Suprapubic skin (tissue), 4 donors: ENCODE measurements at places on chromosomes 2 and 18. TPM values are rescaled to one million over a fixed set of nuclear protein-coding genes. Genes with fewer than 3 reads are reported as not detected.

DNA sequence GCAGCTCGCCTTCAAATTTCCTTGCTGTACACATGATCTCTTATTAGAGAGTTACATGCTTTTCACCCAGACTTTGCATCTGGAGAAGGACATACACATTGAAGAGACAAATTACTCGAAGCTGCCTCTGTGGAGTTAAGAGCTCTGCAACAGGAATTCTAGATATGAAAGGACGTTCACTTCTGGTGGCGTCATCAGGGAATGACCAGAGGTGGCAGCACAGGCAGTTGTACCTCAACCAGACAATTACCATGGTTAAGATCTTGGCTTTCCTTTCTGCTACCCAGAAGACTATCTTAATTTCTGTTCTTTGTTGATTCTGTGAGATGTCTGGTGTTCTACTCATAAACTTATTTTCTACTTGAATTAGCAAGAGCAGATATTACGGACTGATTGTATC is 39.1 kb upstream of the MC4R start:
- no peak for DNase-seq

- DNase-seq: no peak
Observed at GRCh38 chr2:173126819-173127218, 51.2 kb downstream of the MAP3K20 start.

- no peak for DNase-seq
Observed at GRCh38 chr2:99975386-99975785, 167.0 kb downstream of the AFF3 start.

DNA sequence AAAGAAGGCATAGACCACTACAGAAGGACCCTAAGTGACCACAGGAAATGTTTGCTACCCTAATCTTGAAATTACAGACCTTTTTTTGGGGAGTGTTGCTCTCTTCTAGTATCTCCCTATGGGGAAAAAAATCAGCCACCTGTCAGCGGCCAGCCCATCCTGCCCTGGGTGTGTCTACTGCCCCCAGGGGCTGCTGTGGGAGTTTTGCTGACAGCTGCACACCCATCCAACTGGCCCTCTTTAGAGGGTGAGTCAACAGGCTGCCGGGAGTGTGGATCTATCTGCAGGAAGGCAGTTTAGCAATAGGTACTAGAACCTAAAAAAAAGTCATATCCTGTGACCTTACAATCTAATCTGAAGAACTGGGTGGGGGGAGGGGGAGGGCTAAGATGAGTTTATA is 796 bp upstream of the DYSF start:
- no peak for DNase-seq

DNA sequence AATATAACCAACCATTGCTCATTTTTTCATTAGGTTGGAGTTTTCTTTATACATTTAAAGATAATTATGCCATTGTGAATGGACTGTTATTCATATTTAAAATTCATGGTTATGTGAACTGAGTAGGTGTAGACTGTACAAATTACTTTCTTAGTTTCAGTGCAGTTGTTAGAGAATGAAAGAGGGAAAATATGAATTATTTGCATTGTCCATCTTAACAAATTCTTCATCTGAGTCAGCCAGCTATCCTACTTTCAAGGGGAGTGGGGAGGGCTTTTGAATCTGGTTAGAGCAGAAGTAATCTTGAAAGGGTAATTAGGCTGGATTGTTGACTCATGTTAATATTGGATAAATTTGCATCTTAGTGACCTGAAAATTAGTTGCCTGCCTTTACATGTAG is 212.0 kb downstream of the MCFD2 start:
- DNase-seq: no peak

DNA sequence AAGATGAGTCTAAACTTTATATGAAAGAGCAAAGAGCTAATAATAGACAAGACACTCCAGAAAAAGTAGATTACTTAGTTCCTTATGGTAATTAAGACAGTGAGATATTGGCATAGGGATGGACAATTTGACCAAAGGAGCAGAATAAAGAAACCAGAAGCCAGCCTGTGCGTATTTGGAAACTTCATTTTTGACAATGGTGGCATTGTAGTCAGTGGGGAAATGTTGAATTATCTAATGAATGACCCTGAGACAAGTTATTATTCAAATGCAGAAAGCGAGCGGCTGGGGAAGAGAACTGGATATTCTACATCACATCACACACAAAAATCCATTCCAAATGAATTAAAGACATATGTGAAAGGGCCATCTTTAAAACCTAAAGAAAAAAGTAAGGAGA is 144.3 kb downstream of the DTNB start:
- DNase-seq: no peak

DNA sequence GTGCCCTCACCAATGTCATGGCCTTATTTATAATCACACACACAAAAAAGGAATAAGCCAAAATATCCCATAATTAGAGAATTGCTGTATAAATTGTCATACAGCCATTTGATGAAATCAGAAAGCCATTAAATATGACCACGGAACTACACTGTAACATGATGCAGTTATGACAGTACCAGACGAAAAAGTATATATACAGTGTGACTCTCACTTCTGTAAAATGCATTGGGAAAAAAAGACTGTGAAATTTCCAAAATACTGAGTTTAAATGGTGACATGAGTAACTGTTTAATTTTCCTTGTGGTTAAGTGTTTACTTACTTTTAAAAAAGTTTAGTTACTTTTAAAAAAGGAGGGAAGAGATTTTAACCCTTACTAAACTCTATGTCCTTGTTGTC is 25.4 kb downstream of the UXS1 start:
- no peak for DNase-seq

DNA sequence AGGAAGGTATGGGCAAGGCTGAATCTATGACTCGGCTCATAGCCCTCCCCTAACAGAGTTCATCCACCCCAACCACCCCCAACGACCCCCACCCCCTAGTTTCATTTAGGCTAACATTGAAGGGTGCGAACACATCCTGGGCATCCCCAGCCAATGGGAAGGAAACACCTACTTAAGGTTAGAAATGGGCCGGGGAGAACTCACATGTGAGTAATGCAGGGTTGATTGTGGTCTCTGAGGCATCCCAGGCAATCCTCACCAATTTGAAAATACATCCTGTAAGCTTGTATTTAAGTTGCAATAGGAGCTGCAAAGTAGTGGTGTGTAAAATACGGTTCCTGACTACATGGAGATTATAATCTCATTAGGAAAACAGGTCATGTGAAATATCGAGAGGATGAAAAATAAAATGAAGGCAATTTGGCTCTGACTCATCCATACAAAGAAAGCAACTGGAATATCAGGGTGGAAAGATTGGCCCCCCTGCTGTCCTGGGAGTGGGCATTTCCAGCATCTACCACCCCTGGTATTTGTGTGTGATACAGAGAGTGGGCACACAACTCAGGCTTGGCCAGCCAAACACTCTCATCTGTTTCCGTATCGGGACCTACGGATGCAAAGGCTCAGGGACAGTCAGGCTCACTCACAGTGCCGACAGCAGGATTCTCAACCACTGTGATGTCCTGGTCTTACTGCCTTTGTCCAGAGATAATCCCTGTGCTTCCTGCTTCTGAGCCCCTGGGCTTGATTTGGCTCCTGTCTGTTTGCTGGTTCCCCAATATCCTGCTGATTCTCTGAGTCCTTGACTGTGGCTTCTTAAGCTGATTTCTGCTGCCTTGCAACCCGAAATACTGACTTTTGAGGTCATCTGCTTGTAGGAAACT is 90.0 kb upstream of the NCKAP5 start:
- DNase-seq: no peak

DNA sequence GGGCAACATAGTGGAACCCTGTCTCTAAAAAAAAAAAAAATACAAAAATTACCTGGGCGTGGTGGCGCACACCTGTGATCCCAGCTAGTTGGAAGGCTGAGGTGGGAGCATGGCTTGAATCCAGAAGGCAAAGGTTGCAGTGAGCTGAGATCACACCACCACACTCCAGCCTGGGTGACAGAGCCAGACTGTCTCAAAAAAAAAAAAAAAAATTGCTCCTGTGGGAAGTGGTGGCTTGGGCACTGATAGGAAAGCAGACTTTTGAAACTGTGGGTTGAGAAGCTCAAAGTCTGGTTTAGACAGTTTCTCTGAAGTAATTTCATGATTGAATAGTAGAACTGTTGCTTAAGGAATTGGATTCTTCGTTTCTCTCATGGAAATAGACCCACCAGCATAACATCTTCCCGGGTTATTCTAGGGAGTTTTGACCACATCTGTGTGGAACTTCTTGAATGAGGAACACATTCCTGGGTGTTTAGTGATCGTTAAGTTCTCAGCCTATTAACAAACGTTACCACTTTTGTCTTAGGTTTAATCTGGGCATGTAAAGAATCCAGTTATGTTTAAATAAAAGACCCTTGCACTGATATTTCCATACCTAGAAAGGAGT is 33.5 kb downstream of the GRHL1 start:
- no peak for DNase-seq

DNA sequence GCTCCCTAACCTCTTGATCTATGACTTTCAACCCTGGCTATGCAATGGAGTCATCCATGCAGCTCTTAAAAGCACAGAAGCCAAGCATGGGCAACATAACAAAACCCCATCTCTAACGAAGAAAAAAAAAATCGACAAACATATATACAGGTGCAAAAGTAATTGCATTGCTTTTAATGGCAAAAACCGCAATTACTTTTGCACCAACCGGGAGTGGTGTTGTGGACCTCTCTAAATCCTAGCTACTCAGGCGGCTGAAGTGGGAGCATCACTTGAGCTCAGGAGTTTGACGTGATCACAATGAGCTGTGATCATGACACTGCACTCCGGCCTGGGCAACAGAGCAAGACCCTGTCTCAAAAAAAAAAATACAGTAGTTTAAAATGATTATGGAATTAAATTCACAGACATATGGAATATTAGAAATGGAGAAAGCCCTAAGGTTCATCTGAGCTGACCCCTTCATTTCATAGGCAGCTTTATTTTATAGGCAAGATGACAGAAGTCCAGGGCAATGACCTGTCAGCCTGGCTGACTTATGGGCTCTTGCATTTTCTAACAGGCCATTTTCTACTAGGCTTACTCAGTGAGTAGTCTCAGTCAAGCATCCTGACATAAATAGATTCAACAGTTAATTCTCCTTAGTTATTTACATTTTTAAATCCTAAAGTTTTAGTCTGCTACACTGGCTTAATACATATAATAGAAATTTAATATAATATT is 183.8 kb downstream of the ANKRD44 start:
- no peak for DNase-seq

GRCh38 chr2:36058076-36058475 is 297.5 kb upstream of the CRIM1 start:
- no peak for DNase-seq

DNA sequence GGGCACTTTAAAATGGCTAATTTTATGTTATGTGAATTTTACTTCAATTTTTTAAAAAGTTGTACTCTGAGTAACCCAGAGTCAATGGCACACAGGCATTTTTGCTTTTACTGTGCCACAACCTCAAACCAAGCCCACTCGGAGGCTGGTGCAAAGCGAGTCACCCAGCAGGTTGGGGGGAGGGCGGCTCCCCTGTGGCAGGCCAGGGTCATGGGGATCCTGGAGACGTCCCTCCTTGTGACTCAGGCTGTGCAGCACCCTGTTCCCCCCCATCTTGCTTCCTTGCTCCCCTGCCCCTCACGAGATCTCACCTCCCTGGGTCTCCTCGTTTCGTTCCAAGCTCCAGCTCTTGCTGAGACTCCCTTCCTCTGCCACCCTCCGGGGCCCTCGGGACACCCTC is 58.6 kb downstream of the POMC start:
- DNase-seq: no peak

DNA sequence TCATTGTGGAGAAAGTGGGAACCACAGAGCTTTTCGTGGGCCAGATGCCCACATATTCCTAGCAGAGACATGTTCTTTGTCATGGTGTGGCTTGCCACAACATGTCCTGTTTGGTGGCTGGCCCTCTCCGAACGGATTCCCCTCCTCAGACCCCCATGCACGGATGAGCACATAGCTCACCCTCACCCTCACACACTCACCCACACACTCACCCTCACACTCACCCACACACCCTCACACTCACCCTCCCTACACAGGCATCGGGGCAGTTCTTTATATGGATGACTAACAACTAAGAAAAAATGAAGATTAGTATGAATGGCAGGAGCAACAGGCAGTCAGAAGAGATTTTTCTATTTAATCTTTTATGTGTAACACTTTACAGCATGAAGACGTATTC is 149.9 kb downstream of the ZNF236 start:
- DNase-seq: no peak

GRCh38 chr2:39221459-39221858 is 22.3 kb downstream of the CDKL4 start:
- DNase-seq: no peak

DNA sequence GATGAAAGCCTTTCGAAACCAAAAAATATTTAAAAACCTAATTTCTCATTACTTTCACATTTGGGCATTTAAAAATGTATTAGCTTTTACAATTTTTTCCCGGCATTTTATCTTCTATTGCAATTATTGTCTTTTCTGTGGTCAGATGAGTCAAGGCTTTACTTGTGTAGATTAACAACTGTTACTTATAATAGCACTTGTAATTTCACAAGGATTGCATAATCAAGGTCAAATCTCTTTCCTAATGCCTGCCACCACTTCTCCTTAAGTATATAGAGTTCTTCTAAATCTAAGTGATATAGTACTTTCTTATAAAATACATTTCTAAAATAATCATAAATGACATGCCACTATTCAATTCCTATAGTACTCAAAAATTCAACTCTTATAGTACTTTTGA is 67.2 kb downstream of the SLC8A1 start:
- no peak for DNase-seq

DNA sequence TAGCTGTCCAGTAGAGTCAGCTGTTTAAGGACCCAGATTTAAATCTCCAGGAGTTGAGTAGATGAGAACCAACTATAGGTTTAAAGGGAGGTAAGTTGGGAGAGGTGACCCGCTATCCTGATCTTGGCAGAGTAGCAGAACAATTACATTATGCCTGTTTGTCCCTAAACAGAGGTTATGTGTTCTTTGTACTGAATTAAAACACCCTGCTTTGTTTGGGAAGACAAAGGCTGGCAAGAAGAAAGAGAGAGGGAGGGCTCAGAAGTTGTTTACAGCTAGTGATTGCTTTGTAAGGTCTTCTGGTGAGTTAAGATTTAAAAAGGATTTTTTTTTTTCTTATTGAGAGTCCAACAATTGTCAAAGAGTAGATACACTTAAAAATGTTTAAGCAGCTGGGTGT is 37.3 kb downstream of the USP14 start:
- no peak for DNase-seq

GRCh38 chr2:216147172-216148131 is 38.3 kb downstream of the XRCC5 start:
- no peak for DNase-seq

The TMEM163 gene
- not detected for total RNA-seq

The DGKD gene
- 7.0 TPM for total RNA-seq

The RBM44 gene
- 1.1 TPM for total RNA-seq

The IL1R2 gene
- total RNA-seq: 103 TPM

The COLEC12 gene
- 2.1 TPM for total RNA-seq

The CROCC2 gene
- not detected for total RNA-seq

The OTX1 gene
- 12.9 TPM for total RNA-seq

The KCNJ13 gene
- total RNA-seq: 5.9 TPM

The HJURP gene
- 2.2 TPM for total RNA-seq

The PRKAG3 gene
- total RNA-seq: 0.26 TPM

The RANBP2 gene
- total RNA-seq: 69.8 TPM

The SP5 gene
- not detected for total RNA-seq
